ENCODE measurements at places on chromosomes 11 and 22.

GRCh38 chr11:68658661-68659060 lies 25.7 kb upstream of the GAL start:
- DNase-seq, result no peak

DNA sequence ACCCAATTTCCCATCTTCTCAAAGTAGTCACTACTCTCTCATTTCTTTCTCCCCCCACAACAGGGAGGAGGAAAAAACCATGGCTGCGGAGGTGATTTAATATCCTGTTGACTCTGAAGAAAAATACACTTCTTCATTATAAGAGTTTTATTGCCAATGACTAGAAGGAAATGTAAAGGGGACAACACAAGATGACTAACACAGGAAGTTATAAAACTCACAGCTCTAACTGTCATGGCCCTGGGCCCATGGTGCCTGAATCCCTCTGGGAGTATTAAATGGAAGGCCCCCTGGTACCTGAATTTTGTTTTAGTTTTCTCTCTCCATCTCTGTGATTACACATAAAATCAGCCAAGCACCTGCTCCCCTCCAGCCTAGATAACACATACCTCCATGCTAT lies 352.8 kb upstream of the FAT3 start:
- DNase-seq, result no peak

DNA sequence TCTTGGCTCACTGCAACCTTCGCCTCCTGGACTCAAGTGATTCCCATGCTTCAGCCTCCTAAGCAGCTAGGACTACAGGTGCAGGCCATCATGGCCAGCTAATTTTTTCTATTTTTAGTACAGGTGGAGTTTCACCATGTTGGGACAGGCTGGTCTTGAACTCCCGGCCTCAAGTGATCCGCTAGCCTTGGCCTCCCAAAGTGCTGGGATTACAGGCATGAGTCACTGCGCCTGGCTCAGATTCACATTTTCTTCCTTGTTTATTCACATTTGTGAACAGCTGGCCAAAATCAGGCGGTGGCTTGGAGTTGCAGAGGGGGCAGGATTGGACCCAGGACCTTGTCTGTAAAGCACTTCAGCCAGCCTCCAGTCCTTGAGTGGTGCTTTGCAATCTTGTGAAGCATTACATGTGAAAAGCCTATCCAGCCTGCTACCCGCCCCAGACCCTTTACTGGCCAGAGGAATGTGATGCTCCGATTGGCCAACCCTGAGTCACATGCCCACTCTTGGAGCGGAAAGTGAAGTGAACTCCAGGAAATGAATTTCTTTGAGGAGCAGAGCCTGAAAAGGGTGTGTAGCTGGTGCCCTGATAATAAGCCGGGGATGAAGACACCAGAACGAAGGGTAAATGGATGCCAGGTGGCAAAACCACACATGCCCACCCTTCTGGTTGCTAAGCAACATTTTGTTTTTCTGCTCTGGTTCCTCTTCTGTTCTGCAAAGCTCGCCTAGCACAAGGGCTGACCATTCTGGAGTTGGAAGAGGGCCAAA lies 62.6 kb upstream of the PTPRJ start:
- no peak for DNase-seq

DNA sequence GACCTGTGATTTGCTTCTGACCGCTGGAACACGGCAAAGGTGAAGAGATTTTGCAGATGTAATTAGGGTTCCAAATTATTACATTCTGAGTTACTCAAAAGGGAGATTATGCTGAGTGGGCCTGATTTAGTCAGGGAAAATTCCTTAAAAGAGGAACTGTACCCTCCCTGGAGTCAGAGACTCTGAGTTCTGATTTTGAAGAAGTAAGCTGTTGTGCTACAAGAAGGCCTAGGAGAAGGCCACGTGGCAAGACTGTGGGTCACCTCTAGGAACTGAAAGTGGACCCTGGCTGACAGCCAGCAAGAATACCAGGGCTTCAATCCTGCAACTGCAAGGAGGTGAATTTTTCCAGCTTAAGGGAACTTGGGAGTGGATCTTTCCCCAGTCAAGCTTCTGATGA lies 45.3 kb downstream of the CHRDL2 start:
- DNase-seq, result no peak

GRCh38 chr11:43145653-43146052 lies 166.1 kb upstream of the API5 start:
- DNase-seq, result no peak

DNA sequence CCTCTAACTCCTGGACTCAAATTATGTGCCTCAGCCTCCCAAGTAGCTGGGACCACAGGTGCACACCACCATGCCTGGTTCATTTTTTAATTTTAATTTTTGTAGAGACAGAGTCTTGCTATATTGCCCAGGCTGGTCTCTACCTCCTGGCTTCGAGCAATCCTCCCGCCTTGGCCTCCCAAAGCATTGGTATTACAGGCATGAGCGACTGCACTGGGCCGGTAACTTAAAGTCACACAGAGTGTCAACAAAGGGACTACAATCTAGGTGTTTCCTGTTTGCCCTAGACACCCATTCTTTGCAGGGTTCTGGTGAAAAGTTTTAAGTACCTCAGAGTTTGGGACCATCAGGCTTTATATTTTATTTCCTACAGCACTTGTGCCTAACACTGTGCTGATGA lies 8.4 kb downstream of the UVRAG start:
- no peak for DNase-seq

DNA sequence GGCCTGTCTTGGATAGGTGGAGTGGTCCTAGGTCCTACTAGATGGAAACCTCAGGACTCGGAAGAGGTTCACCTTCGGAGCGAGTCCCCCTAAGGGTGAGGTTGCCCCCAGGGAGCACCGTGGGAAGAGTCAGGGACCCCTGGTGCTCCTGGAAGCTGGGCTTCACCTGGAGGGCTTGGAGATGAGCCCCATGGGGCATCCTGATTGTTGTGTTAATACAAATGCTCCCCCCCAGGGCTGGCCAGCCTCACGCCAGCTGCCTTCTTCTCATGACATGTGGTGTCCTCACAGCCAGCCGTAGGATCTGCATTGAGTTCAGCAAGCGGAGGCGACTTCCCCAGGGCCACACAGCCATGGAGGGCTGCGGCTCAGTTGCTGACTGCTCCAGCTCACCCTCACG lies 1487.5 kb downstream of the BRD1 start:
- DNase-seq, result no peak

DNA sequence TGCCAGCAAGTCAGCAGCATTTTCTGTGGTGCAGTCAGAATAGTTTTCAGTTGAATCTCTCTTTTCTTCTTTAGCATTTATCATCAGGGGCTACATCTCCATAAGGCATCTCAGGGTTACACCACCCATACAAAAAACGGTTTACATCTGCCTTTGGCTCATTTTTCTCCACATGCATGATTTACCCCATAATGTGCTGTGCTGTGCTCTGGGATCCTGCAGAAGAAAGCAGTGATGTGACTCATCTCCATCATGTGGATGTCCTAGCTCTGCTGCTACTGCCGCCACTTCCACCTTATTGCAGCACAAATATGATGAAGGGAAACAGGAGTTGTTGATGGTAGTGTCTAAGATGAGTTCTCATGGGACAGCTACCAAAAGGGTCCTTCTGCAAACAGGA lies 30.0 kb upstream of the CCDC179 start:
- no peak for DNase-seq

DNA sequence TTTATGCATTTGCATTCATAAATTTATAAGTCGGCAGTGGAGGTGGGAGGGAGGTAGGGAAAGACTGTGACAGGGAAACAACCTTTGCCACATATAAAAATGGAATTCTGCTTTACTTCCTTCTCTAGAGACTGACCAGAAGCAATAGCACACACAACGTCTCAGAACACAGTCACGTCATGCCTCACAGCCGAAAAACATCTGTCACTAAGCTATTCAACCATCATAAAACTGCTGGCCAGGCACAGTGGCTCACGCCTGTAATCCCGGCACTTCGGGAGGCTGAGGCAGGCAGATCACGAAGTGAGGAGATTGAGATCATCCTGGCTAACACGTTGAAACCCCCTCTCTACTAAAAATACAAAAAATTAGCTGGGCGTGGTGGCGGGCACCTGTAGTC lies 101.0 kb upstream of the CHRM4 start:
- DNase-seq, result no peak

DNA sequence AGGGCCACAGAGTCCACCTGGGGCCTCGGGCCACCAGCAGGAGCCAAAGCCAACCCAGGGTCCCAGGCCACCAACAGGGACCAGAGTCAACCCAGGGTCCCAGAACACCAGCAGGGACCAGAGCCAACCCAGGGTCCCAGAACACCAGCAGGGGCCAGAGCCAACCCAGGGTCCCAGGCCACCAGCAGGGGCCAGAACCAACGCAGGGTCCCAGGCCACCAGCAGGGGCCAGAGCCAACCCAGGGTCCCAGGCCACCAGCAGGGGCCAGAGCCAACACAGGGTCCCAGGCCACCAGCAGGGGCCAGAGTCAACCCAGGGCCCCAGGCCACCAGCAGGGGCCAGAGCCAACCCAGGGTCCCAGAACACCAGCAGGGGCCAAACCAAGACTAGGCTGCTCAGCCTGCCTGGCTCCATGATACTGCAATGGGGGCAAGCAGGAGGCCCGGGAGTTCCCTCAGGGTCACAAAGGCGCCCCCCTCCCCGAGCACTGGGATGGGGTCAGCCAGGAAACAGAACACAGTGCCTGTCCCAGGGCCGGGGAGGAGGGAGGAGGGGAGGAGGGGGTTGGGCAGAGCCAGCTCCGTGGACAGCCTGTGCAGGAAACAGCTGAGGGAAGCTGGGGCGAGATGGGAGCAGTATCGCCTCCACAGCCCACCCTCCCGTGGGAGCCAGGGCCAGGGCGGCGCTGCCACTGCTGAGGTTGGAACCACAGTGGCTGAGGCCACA lies 62.0 kb upstream of the PRR5 start:
- no peak for DNase-seq

GRCh38 chr11:121418625-121419114 lies 33.4 kb upstream of the SORL1 start:
- no peak for DNase-seq

DNA sequence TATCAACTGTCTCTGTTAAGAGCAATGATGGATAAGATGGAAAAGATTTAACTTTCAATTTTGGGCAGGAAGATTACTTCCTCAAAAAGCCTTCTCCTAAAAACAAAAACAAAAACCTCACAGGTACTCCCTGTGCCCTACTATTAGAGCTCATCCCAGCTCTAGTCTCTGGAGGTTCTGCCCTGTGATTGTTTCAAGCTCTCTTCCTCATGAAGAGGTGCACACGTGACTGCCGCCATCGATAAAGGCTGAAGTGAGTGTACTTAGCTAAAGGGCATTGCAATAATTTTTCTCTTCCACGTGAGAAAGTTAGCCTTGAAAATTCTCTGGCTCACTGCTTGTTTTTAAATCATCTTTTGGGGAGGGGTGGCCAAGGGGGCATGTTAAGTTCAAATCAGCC lies 36.6 kb downstream of the MPPED2 start:
- DNase-seq, result no peak

- no peak for DNase-seq
These were observed 1.9 kb downstream of the KCTD17 start for GRCh38 chr22:37053310-37054055.

DNA sequence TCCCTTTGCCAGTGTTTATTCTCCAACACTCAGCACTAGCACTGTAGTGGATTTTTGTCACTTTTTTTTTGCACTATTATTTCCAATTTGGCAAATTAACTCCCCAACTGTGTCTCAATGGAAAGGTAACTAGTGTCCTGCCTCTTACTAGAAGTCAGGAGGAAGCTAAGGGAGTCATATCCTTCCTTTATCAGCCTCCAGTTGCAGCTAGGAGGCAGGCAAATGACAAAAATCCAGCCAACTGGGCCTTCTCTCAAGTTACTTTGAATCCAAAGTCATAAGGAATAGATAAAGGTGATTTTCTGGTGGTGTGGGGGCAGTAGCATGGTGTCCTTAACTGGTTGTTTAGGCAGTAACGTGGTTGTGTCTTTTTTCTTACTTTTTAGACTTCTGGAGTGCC lies 15.6 kb upstream of the P4HA3 start:
- no peak for DNase-seq

DNA sequence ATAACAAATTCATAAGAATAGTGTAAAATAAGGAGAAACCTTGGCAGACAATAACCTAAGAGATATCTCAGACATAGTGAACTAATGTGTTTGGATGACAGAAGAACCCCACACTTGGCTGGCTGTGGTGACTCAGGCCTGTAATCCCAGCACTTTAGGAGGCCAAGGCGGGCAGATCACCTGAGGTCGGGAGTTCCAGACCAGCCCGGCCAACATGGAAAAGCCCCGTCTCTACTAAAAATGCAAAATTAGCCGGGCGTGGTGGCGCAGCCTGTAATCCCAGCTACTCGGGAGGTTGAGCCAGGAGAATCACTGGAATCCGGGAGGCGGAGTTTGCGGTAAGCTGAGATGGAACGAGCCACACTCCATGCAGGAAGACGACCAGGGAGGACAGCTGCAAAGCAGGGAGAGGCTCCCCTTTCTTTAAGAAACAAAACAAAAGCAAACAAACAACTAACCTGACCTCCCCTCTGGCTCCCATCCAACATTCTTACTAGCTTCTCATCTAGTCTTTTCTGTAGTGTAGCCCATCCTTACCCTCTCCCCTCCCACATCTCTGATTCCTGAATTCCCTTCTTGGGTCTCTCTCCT lies 84.2 kb downstream of the ZNF280B start:
- DNase-seq, result no peak

GRCh38 chr11:73009972-73010371 lies 132.1 kb downstream of the FCHSD2 start:
- DNase-seq, result no peak
